ENCODE measurements at places on chromosomes 11 and 22. TPM values are rescaled to one million over a fixed set of nuclear protein-coding genes. Genes with fewer than 3 reads are reported as not detected.
A peak's percentile ranks its signal among the peaks of the same experiment; 100 is the strongest.

DNA sequence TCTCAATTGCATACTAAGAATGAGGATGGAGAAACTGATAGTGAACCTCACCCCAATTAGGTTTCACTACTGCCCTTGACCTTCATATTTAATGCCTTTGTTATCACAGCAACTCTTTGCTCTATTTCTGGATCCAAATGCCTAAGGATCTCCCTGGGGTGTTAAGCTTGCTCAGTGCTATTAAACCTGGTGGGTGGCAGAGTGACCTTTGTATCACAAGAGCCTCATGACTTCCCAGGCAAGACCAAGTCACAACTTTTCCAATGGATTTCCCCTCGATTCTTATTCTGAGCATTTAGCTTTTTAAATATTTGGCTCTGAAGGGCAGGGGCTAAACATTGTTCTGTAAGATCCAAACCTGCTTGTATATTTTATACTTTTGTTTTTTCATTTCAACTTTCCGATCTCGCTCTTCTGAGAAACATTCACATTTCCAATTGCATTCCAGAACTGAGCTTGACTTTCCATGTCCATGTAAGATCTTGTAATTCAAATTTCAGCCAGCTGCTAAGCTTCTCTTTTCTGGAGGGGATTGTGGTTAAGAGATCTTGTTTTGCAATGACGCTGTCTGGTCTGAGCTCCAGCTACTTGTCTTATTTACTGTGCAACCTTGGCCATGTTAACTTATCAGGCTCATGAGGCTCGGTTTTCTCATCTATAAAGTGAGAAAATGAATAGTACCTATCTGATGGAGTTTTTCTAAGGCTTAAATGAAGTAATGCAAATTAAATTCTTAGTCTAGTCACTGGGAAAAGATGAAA lies 6.4 kb upstream of the EHF start:
- no peaks in the 10 kb centered on the region for H3K36me3 ChIP-seq
- H3K27me3 ChIP-seq, result no peaks in the 10 kb centered on the region
- DNase-seq, result no peak
- peaks cover 34% of the 10 kb centered on the region for H3K4me1 ChIP-seq

- no peak overlapping the region for H3K4me3 ChIP-seq
- H3K27me3 ChIP-seq, result no peaks in the 10 kb centered on the region
- no peak for DNase-seq
- H3K36me3 ChIP-seq, result no peaks in the 10 kb centered on the region
- no peak overlapping the region for H3K27ac ChIP-seq
- no peaks in the 10 kb centered on the region for H3K4me1 ChIP-seq
These were observed 47.6 kb upstream of the OLFML1 start for GRCh38 chr11:7437696-7438095.

GRCh38 chr11:114811971-114812370 lies 133.6 kb downstream of the NXPE2 start:
- H3K4me3 ChIP-seq, result no peak overlapping the region
- peaks cover under 1% of the 10 kb centered on the region for H3K27me3 ChIP-seq
- no peak for DNase-seq
- no peaks in the 10 kb centered on the region for H3K4me1 ChIP-seq

- no peaks in the 10 kb centered on the region for H3K36me3 ChIP-seq
- H3K4me3 ChIP-seq, result no peak overlapping the region
- DNase-seq, result no peak
- H3K27me3 ChIP-seq, result no peaks in the 10 kb centered on the region
These were observed 59.3 kb downstream of the GGTLC2 start for GRCh38 chr22:22703715-22704114.

GRCh38 chr11:80024119-80024518 lies 583.3 kb upstream of the TENM4 start:
- no peak for DNase-seq
- H3K27ac ChIP-seq, result no peak overlapping the region
- no peak overlapping the region for H3K4me3 ChIP-seq
- no peaks in the 10 kb centered on the region for H3K27me3 ChIP-seq
- H3K4me1 ChIP-seq, result no peaks in the 10 kb centered on the region
- H3K36me3 ChIP-seq, result no peaks in the 10 kb centered on the region

DNA sequence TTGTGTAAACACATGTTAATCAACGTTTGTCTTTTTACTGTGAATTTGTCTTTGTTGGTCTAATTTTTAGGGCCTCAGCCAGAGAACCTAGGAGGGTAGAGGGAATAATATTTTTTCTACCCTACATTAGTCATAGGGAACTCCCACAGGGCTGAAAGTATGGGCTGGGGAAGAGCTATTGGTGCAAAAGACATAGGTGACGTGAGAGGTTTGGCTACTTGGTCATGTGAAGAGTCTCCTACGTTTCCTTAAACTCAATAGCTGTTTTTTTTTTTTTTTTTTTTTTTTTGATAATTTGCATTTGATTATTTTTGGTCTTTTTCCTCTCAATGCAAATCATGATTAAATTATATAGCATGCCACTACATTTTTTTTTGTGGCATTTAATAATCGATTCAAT lies 15.9 kb upstream of the MMP7 start:
- H3K27me3 ChIP-seq, result no peaks in the 10 kb centered on the region
- H3K27ac ChIP-seq, result no peak overlapping the region
- no peak overlapping the region for H3K4me3 ChIP-seq
- no peak for DNase-seq

- H3K27me3 ChIP-seq, result no peaks in the 10 kb centered on the region
- no peak overlapping the region for H3K4me3 ChIP-seq
- H3K4me1 ChIP-seq, result no peaks in the 10 kb centered on the region
- H3K27ac ChIP-seq, result no peak overlapping the region
These were observed 116.0 kb upstream of the TIMP3 start for GRCh38 chr22:32685512-32685911.

DNA sequence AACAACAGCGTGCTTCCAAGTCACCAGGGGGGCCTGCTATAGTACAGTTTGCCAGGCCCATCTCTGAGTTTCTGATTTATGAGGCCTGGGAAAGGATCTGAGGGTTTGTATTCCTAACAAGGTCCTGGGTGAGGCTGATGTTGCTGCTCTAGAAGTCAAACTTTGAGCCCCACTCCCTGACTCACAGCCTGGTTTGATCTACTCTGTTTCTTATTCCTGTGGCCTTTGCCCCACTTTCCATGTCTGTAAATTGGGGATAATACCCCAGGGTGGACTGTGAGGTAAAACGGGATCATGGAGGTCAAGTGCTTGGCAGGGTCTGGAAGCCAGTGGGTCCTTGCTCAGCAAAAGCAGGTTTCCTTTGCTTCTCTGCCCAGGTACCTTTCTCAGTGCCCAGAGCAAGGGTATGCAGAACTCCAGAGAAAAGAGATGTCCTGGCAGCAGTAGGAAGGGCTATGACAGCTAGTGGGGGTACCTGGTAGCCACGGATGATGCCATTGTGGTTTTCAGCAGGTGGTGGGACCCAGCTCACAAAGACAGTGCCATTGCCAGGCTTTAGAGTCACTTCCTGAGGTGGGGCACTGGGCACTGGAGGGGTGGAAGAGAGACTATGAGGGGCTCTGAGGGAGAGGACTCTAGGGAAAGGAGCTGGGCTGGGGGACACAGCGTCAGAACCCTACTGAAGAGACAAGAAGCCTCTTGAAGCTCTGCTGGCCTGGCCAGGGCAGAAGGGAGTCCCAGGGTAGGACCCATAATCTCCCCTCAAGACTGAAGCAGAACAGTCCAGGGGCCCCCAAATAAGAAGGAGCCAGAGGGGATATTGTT lies 2.8 kb downstream of the ROBO4 start:
- H3K27ac ChIP-seq, result peak overlapping the region; percentile 89
- H3K27me3 ChIP-seq, result no peaks in the 10 kb centered on the region
- peaks cover 21% of the 10 kb centered on the region for H3K36me3 ChIP-seq
- H3K4me1 ChIP-seq, result peaks cover 87% of the 10 kb centered on the region

- peaks cover 34% of the 10 kb centered on the region for H3K27me3 ChIP-seq
- no peaks in the 10 kb centered on the region for H3K4me1 ChIP-seq
- no peak for DNase-seq
- H3K27ac ChIP-seq, result no peak overlapping the region
- no peak overlapping the region for H3K4me3 ChIP-seq
- H3K36me3 ChIP-seq, result no peaks in the 10 kb centered on the region
These were observed 90.3 kb upstream of the THY1 start for GRCh38 chr11:119513131-119513805.

GRCh38 chr11:130711193-130711592 lies 205.1 kb downstream of the SNX19 start:
- H3K4me3 ChIP-seq, result no peak overlapping the region
- no peak overlapping the region for H3K27ac ChIP-seq

DNA sequence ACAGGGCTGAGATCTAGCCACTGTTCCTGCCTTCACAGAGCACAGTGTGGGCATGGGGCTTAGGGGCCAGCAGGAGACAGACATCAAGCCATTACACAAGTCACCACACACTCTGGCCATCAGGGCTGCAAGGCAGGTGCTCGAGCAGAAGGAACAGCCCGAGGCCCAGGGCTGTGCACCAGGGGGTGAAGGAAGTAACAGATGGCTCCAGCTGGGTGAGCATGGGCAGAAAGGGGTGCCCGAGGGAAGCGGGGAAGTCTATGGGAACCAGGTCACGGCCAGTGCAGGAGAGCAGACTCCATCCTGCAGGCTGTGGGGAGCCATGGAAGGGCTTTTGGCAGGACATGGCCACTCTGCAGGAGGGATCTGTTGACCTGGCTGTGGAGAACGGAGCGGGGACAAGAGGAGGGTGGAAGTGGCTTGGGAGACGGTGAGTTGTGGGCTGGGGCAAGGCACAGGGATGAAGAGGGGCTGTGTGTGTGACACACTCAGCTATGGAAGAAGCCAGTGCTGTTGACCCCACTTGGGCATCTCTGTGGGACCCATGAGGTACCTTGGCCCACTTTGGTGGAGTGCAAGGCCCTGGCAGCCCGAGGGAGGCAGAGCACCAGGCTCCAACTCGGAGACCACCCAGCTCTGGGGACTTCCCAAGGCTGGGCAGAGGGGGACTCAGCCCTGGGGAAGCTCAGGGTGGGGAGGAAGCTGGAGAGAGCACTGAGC lies 3.6 kb downstream of the C11orf68 start:
- no peak for DNase-seq
- H3K4me3 ChIP-seq, result peak overlapping the region; percentile 13
- H3K27ac ChIP-seq, result peak overlapping the region; percentile 99
- H3K27me3 ChIP-seq, result no peaks in the 10 kb centered on the region

GRCh38 chr22:29798318-29798717 lies 31.1 kb downstream of the UQCR10 start:
- DNase-seq, result no peak
- H3K4me3 ChIP-seq, result no peak overlapping the region
- peak overlapping the region; percentile 79 for H3K27ac ChIP-seq
- H3K27me3 ChIP-seq, result no peaks in the 10 kb centered on the region
- H3K4me1 ChIP-seq, result peaks cover 32% of the 10 kb centered on the region

DNA sequence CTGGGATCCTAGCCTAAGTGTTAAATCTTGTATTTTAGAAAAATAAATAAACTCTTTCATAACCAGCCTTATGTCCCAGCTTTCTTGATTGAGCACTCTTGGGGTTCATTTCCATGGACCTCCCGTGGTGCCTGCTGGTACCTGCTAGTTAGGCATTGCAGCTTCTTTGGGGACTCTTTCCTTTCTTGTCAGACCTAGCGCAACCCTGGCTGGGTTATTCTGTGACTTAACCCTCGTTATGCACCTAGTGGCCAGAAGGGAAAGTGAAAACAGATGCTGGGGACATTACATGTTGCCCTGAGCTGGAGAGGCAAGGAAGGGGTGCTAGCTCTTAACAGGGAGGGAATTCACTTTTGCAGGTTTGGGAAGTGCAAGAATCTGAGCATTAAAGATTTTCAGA lies 46.8 kb downstream of the APIP start:
- DNase-seq, result no peak
- H3K36me3 ChIP-seq, result no peaks in the 10 kb centered on the region
- no peaks in the 10 kb centered on the region for H3K4me1 ChIP-seq
- no peak overlapping the region for H3K4me3 ChIP-seq
- H3K27me3 ChIP-seq, result no peaks in the 10 kb centered on the region

DNA sequence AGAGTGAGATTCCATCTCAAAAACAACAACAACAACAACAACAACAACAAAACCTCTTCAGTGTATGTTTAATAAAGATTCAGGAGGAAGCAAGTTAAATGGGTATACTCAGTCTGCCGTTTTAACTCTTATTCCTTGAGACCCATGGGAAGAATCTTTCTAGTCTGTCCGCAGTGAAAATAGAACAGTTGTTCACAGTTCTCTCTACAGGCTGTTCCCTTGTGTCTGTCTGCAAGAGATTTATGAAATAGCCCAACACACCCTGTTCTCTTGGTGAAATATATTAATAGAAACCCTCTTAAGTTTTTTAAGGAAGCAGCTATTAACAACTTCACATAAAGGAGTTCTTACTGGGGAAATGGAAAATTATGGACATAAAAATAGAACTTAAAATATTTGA lies 682.2 kb upstream of the RAG2 start:
- H3K27ac ChIP-seq, result no peak overlapping the region
- no peaks in the 10 kb centered on the region for H3K27me3 ChIP-seq
- H3K4me1 ChIP-seq, result no peaks in the 10 kb centered on the region
- H3K4me3 ChIP-seq, result no peak overlapping the region
- H3K36me3 ChIP-seq, result no peaks in the 10 kb centered on the region
- no peak for DNase-seq

- H3K27me3 ChIP-seq, result no peaks in the 10 kb centered on the region
- H3K36me3 ChIP-seq, result no peaks in the 10 kb centered on the region
- DNase-seq, result no peak
- H3K4me1 ChIP-seq, result no peaks in the 10 kb centered on the region
- H3K27ac ChIP-seq, result no peak overlapping the region
- H3K4me3 ChIP-seq, result no peak overlapping the region
These were observed 340.2 kb downstream of the TBC1D22A start for GRCh38 chr22:47102648-47103047.

DNA sequence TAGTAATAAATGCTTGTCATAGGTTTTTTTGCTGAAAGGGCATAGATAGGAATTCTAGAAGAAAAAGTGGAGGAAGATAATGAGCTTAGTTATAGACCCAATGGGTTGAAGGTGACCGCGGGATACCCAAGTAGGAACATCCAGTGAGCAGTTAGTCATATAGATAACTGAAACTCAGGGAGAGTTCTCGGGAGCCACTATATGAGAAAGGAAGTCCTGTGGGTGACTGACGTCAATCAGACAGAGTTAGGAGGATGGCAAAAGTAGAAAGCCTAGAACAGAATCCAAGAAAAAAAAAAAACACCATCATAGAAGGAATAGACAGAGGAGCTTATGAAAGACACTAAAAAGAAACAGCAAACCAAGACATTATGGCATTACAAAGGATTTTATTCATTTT lies 1.6 kb upstream of the CNGA4 start:
- H3K4me1 ChIP-seq, result peaks cover 3% of the 10 kb centered on the region
- no peak overlapping the region for H3K4me3 ChIP-seq
- DNase-seq, result no peak
- H3K27me3 ChIP-seq, result no peaks in the 10 kb centered on the region
- H3K27ac ChIP-seq, result no peak overlapping the region

The TBC1D22A gene
- total RNA-seq, result 17.9 TPM

The KCNQ1 gene
- 31.7 TPM for total RNA-seq

The CCDC134 gene
- 4.7 TPM for total RNA-seq

The LDHA gene
- total RNA-seq, result 165 TPM

The NEFH gene
- total RNA-seq, result 0.60 TPM

The FOLH1 gene
- total RNA-seq, result not detected

The AQP11 gene
- 0.79 TPM for total RNA-seq

The GAL3ST3 gene
- 2.2 TPM for total RNA-seq

Data from heart right ventricle (tissue), 16 donors.